ENCODE measurements at places on chromosomes 4 and X.

GRCh38 chrX:23726191-23726590, 16.9 kb downstream of the ACOT9 start:
- DNase-seq: no peak

DNA sequence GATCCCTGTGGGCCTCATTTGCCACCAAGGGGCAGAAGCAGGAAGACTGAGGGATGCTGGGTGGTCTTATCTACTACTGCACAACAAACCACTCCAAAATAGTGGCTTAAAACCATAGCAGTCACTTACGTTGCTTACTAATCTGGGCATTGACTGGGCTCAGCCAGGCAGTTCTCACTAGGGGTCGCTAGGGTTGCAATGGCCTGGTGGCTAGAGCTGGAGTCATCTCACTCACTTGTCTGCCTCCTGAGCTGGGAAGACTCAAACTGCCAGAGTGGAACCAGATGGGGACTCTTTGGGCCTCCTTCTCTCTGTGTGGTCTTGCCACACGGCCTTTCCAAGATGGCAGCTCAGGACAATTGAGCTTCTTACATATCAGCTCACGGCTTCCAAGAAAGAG, 216.3 kb upstream of the BCOR start:
- no peak for DNase-seq

- no peak for DNase-seq
Observed at GRCh38 chr4:94758141-94758699, 465 bp downstream of the BMPR1B start.

DNA sequence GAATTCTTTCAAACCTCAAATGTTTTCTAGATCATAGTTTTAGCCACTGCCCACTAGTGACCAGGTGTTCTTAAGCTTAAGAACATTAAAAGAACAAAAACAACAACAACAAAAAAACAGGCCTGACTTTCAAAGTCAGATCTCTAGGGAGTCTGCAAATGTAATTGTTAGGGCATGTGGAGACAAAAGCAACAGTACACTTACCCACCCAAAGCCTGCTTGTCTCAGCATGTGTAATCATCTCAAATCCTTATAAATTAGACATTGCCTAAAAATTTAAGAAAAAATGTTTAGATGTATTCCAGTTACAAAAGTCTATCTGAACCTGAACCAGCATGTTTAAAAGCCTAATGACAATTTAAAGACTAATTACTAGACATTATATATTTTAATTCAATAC, 79.9 kb downstream of the SLC7A11 start:
- DNase-seq: no peak

DNA sequence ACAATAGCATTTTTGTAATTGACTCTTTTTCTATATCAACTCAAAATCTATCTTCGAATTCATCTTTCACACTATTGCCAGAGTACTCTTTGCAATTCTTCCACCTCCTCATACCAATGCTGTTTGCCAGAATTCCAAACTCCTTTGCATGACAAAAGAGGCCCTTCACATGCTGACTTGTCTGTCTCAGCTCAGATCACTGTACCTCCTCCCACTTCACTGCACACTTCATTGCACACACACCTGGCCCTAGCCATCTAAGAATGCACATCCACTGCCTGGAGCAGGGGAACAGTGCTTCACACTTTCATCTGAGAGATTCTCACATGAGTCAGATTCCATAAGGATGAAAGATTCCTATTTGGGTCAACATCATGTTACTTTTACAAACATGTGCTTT, 56.5 kb downstream of the PRDM5 start:
- DNase-seq: no peak

- DNase-seq: no peak
Observed at GRCh38 chr4:47213106-47213505, 181.7 kb downstream of the GABRB1 start.

GRCh38 chr4:40622913-40623312, 6.8 kb downstream of the RBM47 start:
- DNase-seq: no peak
